HCEC 1CT (cell line): ENCODE measurements at places on chromosomes 7 and 10.

GRCh38 chr7:132815130-132815529 is 238.9 kb upstream of the PLXNA4 start:
- no peak for DNase-seq

- DNase-seq, result no peak
Measured at GRCh38 chr7:112792441-112792840, 2.2 kb upstream of the TMEM168 start.

DNA sequence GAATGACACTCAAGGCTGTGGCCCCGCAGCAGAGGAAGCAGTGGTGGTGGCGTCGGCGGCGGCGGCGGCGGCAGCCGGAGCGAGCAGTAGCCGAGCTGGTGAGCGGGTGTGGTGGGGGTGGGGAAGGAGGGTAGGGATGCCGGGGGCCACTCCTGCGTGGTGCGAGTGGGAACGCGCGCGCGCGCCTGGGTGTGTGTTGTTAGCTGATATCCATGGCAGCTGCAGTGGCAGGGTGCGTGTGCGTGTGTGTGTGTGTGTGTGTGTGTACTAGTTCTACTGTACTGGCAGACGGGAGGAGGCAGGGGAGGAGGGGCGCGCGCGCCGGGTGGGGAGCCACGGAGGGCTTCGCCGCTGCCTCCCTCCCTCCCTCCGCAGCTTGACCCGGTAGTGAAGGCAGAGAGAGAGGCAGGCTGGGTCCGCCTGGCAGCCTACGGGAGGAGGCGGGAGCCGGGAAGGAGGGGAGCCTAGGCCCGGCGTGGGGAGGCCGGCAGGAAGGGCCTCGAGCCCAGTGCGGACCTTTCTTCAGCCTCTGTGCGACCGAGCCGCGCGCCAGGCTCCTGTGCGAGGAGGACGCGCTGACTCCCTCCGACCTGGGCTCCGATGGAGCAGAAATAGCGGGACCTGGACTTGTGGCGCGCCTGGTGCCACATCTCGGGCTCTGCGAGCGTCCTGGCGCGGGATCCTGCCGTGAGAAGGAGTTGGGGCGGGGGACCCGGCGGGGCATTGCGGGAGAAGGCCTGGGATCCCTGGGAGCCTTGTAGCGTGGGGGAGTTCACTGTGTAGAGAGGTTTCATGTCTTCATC is at the start of gene MAGI2:
MAGI2 (minus strand) TSS at position 110 of the 803 bp plus-strand sequence. CDS start 347 bp downstream, outside the sequence.
- peak; percentile 81 for DNase-seq

DNA sequence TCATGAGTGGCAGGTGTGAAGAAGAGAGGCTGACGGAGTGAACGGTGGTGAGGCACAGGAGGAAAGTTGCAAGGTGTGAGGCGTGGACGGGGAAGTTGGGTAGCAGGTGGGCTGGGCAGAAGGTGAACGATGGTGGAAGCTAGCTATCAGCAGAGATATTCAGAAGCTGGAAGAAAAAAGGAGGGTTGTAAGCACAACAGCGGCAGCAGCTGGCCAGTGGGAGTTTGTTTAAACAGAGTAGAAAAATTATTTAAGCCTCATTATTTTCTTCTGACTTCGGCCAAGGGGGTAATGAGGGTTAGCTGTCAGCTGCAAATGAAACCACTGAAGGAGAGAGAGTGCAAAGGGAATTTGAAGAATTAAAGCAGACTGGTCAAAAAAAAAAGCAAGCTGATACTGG is 62.1 kb upstream of the PRKAR2B start:
- no peak for DNase-seq
